ENCODE measurements at places on chromosomes 6 and 20.
A peak's percentile ranks its signal among the peaks of the same experiment; 100 is the strongest.

GRCh38 chr6:156585859-156586258, 191.3 kb upstream of the ARID1B start:
- DNase-seq, result no peak

- DNase-seq, result no peak
These were observed 518.8 kb downstream of the GRIK2 start for GRCh38 chr6:101912311-101912710.

DNA sequence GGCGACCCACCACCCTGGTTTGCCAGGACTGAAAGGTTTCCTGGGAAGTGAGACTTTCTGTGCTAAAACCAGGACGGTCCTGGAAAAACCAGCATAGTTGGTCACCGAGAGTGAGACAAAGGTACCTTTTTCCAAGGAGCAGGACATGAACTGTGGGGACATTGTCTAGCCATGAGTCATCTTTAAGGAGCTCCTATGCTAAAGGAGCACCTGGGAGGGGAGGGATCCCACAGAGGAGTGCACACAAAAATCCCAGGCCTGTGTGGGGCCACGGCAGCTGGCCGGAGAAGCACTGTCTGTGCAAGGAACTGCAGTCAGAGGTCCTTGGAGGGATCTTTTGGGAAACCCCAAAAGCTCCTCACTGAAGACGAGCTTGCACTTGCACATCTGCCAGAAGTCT, 109.1 kb upstream of the PLEKHG1 start:
- DNase-seq, result no peak

DNA sequence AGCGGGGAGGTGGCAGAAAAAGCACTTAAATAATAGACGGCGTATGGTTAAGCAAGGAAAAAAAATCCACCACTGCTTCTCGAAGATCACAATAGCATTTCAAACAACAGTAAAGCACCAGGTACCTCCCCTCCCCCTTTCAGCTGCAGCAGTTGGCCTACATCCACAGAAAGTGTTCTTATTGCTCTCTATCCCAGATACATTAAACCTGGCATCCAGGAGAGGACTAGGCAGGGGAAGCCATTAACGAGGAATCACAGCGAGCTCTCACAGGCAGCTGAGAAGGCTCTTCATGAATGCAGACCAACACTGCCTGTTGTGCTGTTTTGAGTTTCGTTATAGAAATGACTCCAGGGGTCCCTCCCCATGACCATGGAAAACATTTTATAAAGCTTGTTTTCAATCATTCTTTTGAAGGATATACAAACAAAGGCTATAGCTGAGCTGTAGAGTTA, 11.8 kb downstream of the FYN start:
- no peak for DNase-seq

- peak; percentile 47 for DNase-seq
These were observed 840 bp downstream of the PPP1R3D start for GRCh38 chr20:59939052-59939878.

DNA sequence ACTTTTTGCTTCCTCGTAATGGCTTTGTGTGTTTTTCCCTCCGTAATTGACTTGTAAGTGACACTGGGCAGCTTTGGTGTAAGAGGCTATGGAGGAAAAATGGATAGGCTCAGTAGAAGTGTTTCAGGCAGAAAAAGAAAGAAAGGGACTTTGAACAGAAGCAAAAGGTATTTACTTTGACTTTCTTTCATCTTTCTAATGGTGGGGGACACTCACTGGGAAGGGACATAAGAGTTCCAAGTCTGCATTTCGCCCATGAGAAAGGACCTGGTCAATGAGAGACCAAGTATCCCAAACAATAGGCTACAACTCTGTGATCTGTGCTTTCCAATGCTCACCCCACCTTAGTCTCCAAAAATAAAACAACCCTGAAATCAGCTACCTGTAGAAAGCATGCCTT, 41.6 kb downstream of the NOX3 start:
- no peak for DNase-seq

GRCh38 chr20:15911581-15911980, 661.7 kb downstream of the KIF16B start:
- DNase-seq, result no peak

DNA sequence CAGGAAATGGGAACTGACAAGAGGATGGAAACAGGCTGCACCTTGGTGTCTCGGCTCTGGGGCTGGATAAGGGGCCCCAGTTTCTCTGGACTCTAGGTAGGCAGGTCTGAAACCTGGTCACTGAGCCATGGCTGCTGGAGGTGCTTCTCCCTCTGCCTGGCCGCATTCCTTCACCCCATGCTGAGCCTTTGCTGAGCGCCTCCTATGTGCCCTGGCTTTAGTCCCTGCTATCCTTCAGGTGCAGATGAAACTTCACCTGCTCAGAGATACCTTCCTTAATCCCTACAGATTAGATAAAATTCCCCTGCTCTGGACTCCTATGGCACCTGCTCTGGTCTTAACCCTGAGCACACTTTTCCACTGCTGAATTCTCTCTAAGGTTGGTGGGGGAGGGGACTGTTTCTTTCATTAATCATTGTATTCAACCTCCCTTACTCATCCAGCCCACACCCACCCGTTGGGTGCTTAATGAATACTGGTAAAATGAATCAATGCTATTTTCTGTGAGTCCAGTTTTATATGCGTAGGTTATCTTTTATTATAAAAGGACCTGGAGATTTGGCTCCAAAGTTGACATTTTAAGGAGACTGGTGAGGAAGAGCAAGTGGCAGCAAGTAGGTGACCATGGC, 19.3 kb downstream of the MYLK4 start:
- DNase-seq, result no peak

DNA sequence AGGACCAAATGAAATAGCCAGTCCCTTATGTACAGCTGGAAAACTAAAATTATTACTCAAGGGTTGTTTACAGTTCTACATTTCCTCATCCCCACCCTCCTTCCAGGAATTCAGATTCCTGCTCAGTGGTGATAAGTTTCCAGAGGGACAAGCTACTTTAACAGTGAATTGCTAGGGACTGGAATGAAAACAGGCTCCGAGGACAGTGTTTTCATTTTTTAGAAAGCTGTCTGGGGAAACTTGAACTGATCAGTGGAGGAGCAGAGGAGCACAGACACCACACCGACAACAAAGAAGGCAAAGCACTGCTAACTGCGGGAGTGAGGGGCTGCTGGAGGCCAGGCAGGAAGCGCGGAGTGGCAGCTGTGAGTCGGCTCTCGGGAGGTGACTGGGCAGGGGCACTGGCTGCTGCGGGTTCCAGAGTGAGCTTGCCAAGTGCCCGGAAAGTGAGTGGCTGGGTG, 322.2 kb downstream of the ESR1 start:
- no peak for DNase-seq

DNA sequence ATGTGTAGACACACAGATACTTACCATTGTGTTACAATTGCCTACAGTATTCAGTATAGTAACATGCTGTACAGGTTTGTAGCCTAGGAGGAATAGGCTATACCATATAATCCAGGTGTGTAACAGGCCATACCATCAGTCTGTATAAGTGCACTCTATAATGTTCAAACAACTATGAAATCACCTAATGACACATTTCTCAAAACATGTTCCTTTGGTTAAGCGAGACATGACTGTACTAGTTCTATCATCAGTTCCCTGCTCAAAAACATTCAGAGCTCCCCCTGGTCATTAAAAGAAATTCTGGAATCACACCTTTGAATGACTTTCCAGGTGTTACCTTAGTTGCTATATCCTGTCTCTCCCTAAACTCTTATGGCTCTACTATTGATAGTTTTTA, 70.4 kb upstream of the SLC2A12 start:
- no peak for DNase-seq

GRCh38 chr6:134034478-134034877, 17.9 kb downstream of the SLC2A12 start:
- no peak for DNase-seq

GRCh38 chr6:89379281-89379680, 26.8 kb upstream of the UBE2J1 start:
- no peak for DNase-seq

DNA sequence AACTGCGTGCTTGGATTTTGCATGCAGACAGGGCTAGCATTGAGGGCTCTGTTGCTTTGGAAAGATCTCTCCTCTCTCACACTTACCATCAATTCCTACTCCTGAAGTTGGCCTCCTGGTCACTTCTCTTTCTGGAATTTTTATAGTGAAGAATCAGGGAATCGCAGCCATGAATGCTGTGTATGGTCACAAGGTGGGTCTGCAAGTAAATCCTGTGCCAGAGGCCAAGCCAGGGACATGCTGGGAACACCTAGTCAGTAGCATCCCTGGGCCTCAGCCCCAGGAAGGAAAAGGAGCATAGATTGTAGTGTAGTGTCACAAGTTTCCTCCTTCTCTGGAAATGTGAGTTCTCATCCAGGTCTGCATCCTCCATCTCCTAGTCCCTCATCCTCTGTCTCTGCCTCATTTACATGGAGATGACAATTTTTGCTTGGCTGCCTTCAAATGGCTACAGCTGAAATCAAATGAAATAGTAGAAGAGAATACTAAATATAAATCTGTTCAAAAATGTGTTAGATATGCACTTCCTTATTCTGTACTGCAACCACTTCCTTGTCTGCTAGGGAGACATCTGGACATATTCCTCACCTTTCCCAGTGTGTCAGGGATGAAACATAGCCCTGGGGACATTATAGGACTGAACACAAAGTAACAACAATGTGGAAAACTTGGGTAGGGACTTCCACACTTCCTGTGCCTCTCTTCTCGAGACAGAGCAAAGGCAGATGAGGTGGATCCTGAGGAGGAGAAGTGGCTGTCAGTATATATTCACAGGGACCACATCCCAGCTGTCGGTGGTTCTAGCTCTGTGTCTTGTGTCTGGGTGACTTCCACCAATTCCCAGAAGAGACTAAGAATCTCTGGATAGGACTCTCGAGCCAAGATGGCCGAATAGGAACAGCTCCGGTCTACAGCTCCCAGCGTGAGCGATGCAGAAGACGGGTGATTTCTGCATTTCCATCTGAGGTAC, 17.0 kb downstream of the CST9 start:
- DNase-seq, result no peak
